ENCODE measurements at places on chromosomes 2 and 18.

DNA sequence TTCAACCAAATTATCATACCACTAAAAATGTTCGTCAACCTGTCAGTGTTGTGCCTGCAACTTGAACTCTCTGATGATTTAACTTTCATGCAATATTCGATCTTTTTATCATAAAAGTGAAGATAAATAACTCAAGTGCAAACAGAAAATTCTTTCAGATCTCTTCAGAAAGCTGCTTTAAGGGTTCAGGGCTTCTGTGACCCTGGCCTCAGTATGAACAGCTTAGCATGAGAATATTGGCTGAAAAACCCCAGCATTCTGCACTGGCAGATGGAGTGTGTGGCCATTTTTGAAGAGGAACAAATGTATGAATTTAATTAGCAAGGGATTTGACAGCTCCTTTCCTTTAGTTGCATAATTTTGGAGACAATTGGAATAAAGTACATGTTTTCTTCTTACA lies 851.4 kb upstream of the SOX11 start:
- no peak for DNase-seq

GRCh38 chr2:174350018-174350417 lies 15.3 kb downstream of the SP9 start:
- DNase-seq: no peak

GRCh38 chr18:25962176-25962575 lies 128.2 kb downstream of the SS18 start:
- no peak for DNase-seq

DNA sequence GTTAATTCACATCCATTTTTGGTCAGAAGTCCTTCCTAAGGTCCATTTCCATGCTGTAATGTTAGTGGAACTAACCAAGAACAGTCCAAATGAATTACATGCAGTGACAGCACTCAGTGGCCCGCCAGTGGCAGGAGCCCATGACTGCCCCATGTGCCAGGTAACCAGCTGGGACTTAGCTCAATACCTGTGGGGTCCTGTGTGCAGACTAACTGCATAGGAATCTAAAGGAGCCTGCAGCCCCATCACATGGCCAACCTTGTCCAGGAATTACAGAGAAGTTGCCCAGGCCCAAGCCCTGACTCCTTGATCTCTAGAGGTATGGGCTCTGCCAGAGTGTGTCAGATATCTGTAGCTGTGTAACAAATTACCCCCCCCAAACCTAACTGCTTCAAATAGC lies 35.4 kb upstream of the GPR17 start:
- DNase-seq: no peak

- DNase-seq: no peak
These were observed 340.3 kb upstream of the SALL3 start for GRCh38 chr18:78639006-78639950.

DNA sequence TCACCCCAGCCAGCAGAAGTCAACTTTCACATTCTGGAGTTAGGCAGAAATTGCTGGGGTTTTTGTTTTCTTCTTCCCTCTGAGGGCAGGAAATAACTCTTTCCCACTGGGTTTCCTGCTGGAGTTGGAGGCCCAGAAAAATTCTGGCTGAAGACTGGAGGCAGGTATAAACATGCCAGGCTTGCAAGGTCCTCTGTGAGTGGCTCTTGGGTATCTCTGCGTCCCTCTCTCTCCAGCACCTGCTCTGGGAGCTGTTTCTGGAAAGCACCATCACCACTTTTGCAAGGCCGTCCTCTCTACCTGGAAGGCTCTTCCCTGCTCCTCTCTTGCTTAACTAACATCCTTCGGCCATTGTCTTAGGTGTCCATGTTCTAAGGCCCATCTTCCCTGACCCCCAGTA lies 91.0 kb downstream of the MCFD2 start:
- DNase-seq: no peak

DNA sequence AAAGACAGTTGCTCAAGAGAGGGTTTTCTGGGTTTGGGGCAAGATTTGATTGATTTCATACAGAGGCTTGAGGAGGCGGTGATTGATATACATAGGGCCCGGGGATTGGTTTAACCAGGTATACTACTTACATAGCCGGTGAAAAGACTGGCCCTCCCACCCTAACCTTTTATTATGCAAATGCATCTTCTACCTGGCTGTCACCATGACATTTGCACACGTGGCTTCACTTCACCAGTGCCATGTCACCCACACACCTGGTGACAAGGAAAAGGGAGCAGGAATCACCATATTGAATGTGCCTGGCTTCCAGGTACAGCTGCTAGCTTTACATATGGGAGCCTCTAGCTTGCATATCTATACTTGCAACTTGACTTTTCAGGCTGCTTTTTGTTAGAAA lies 9.7 kb downstream of the ERMN start:
- no peak for DNase-seq

DNA sequence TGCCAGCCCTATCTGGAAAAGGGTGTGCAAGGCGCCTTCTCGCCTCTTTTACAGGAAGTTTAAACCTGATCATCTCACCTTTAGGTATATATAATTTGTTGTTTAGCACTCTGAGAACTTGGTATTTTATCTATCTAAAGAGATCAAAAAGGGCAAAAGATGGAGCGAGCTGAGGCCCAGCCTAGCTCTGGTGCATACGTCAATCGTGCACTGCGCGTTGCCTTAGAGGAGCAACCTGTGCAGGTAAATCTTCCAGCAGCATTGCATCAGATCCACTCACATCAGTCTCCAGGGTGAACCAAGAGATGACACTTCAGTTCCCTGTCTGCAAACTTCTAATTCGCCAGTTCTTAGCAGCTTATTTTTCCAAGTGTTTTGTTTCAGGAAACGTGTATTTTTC lies 15.4 kb downstream of the BCL11A start:
- no peak for DNase-seq

DNA sequence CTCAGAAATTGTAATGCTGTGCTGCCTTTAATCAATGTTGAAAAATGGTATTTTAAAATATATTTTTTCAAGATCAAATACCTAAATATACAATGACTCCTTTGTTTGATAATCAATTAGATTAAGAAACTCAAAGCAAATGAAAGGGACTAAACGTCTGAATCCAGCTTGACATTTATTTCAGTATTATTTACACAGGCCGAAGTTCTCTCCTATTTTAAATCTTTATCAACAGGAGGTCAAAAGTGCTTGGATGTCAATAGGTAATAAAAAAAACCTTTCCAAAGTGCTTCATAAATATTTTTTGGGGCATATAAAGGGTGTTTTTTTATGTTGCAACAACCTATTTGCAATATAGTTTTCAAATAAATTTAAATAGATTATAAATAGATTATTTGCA lies 1201.7 kb upstream of the SLC39A10 start:
- no peak for DNase-seq

DNA sequence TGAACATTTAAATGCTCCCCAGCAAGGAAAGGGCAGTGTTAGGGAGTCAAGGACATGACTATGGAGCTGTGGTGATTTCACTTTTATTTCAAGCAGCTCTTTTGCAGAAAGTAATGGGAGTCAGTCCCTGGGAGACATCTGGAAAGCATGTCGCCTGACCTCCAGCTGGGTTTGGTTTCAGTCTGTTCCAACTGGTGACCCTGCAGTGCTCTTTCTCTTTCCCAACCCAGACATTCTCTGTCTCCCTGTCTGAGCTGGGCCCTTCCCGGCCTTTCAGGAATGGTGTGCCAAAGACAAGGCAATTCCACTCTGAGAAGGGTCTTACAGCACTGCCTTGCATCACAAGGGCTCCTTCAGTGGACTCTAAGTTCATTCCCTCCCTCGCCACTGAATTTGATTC lies 323.2 kb downstream of the OSR1 start:
- DNase-seq: no peak

GRCh38 chr2:104897515-104898184 lies 43.7 kb downstream of the POU3F3 start:
- no peak for DNase-seq
